ENCODE measurements at places on chromosomes 4 and X. TPM values are rescaled to one million over a fixed set of nuclear protein-coding genes. Genes with fewer than 3 reads are reported as not detected.

DNA sequence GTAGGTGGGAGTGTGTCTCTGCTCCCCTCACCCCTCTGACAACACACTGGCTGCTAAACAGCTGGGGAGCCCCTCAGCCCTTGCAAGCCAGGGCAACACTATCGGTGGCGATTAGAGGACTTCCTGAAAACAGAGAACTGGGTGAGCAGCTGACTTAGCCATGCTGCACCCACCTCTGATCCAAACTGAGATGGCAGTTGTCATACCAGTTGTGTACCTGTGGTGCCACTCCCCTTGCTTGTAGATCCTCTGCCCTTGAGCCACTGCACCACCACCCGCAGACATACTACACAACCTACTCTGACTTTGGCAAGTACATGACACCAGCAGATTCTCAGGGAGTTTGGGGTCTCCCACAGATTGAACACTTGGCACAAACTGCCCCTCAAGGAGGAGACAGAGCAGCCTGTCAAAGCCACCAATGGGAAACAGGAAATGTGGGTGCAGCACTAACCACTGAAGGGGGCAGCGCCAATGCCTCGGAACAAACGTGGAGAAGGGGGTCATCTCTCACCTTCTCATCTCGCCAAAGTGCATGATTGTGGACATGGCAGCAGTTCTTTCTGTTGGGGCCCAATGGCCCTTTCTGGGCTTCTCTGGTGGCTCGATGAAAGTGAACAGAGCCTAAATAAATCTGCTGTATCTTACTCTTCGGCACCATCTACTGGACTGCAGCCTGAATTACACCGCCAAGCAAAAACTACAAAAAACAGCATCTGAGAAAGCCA is 119.8 kb downstream of the NEK1 start:
- DNase-seq, result no peak

DNA sequence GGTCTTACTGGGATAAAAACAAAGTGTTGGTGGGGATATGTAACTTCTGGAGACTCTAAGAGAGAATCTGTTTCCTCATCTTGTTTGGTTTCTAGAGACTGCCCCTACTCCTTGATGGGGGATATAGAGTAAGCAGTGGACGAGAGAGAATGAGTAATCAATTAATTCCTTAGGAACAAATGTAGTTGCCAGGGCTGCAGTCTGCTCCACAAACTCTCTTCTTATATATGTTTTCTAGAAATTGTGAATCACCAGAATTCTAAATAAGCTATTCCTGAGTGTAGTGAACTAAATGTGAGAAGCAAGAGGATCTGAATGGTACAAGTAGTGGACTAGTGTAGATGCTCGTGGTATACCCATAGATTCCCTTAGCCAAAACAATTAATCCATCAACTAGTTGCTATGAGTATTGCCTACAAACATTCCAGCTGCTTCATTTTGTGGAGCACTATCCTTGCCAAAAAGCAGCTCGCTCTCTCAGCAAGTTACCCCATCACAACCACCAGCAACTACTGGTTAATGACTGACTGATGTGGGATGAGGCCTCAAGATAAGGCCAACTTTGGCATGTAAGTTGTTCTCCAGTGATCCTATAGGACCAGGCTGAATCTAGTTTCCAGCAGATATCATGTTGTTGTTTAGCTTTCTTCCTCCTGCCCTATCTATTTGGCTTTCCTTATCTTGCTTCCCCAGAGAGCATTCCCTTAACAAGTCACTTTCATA is 273.0 kb downstream of the SLC7A11 start:
- DNase-seq, result no peak

DNA sequence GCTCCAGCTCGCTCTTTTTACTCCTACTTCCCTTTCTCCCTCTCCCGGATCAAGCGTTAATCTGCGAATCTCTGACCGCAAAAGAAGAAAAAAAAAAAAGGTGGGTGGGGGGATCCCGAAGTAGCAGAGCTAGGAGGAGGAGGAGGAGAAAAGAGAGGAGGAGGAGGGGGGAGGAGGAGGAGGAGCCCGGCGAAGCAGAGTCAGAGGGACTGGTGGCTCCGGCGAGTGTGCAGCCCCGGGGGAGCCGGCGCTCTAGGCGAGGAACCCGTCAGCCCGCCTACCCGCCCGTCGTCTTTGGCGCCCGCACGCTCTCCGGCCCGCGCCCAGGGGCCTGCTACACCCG is at the start of gene NHSL2:
Gene NHSL2, plus strand, starts transcription at position 203 of the 343 bp plus-strand sequence.
- DNase-seq, result no peak

Gene SSX2B
- total RNA-seq, result not detected
